Putamen (tissue), 1 donor: ENCODE measurements at places on chromosomes 12 and 14.

- DNase-seq = no peak
Observed at GRCh38 chr12:123237646-123238329, 4.6 kb downstream of the MTRFR start.

DNA sequence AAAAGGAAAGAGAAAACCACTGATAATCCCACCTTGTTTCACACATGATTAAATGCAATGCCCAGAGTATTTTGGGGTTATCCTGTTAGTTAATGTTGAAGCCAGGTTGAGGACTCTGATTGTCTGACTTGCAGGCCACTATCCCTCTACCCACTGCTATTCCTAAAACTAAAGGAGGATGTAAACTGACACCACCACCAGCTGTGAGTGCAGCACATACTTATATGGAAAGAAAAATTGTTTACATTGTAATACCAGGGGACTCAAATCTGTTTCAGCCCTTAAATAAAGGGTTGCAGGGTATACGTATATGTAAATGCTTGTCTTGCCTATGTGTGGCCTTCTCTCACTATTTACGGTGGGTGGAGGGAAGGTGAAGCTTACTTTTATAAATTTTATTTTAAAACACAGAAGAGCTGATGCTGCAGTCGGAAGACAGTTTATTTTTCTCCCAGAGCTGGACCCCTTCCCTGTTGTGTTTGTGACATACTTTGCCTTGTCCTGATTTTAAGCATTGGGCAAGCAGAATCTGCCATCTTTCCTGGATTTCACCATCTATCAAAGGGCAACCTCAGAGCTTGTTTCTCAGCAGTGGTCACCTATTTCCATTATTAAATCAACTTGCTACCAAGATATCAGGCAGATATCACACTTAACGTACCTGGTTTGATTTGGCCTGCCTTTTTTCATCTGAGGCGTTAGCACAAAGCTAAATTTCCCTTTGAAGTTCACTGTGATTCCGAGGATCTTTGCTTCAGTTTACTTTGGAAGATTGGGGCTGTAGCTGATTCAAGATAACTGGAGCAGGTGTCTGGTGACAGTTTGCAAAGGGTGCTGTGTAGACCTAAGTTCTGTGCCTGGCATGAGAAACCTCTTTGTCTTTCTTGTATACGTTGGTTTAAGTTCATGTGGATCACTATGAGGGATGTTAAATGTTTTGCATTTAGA is 25.2 kb downstream of the DAAM1 start:
- DNase-seq = no peak

- no peak for DNase-seq
Observed at GRCh38 chr12:74918291-74918690, 291.3 kb downstream of the KCNC2 start.

GRCh38 chr14:99441157-99441870 is 39.3 kb downstream of the SETD3 start:
- DNase-seq = no peak

GRCh38 chr14:83271663-83272062 is 1738.0 kb upstream of the SEL1L start:
- no peak for DNase-seq

GRCh38 chr14:94601884-94602391 is 10.3 kb upstream of the SERPINA3 start:
- peak; percentile 8 for DNase-seq

DNA sequence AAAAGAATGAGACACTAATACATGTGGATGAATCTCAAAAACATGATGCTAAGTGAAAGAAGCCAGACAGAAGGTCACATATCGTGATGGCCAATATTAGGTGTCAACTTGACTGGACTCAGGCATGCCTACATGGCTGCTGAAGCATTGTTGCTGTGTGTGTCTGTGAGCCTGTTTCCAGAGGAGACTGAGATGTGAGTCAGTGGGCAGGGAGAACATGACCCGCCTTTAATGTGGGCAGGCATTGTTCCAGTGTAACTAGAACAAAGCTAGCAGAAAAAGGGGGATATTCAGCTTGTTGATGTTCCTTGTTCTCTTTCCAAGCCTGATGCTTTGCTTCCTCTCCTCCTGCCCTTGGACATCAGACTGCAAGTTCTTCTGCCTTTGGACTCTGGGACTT is 47.6 kb downstream of the DCAF5 start:
- DNase-seq = no peak

DNA sequence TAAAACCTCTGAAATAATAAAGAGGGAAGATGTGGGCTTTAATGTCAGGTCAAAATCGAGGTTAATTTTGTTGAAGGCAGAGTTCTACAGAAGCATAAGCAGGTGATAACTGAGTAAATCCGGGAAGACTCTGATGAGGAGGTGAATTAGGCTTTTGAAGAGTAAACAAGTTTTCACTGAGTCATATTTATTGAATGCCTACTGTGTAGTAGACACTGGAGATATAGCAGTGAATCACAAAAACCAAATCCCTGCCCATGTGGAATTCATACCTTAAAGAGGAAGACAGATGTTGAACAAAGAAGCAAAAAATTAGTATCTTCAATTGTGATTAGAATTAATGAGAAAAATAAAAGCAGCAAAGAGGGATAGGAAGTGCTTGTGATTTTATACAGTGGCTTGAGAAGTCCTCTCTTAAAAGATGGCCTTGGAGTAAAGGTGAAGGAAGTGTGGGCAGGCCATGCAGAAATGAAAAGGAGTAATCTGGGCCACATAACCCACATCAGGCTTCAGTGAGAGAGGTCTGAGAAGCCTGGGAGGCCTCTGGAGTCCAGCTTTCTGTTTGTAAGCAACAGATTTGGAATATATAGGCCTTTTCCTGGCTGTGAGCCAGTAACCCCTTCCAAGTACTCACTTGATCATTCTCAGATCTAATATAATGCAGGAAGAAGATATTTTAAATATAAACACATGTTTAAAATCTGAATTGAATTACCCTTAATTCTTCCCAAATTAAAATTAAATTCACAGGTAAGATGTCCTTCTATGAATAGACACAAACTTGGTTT is 46.7 kb downstream of the BHLHE41 start:
- no peak for DNase-seq

GRCh38 chr12:50828886-50829285 is 13.8 kb upstream of the TMPRSS12 start:
- no peak for DNase-seq

GRCh38 chr12:32558903-32559302 is 120.2 kb upstream of the DNM1L start:
- DNase-seq = no peak

DNA sequence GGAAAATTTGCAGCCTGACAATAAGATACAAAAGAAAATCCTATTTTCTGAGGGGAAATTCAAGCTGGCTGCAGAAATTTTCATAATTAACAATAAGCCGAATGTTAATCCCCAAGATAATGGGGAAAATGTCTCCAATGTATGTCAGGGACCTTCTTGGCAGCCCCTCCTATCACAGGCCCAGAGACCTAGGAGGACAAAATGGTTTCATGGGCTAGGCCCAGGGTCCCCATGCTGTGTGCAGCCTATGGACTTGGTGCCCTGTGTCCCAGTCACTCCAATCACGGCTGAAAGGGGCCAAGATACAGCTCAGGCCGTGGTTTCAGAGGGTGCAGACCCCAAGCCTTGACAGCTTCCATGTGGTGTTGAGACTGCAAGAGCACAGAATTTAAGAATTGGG is 11.2 kb downstream of the C12orf50 start:
- DNase-seq = no peak

DNA sequence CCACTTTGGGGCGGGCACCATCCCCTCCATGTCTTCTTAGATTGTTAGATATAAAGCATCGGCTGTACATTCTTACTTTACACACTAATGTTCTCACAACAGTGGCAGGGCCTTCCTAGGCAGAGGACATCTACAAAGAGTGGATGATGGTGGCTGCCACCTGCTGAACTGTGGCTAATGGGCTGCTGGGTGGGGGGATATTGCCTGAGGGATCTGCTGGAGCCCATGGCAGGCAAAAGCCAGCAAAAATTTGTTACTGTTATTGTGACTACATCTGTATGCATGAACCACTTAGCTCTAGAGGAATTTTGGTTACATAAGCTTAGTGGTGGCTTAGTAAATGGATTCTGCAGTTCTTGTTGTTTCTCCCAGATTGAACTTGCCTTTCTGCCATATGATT is 52.6 kb downstream of the DIP2B start:
- DNase-seq = no peak

GRCh38 chr14:99744873-99745224 is 48.4 kb upstream of the EML1 start:
- no peak for DNase-seq

DNA sequence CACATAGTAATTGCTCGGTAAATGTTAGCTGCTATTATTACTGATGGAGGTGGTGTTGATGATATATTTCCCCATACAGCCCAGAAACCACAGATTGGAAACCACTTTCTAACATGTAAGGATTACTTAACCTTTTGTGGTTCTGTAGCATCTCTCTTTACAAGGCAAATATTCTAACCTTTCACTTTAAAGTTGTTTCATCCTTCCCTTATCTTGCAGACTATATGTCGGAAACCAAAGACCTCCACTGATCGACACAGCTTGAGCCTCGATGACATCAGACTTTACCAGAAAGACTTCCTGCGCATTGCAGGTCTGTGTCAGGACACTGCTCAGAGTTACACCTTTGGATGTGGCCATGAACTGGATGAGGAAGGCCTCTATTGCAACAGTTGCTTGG is 75.8 kb downstream of the FRMD6 start:
- no peak for DNase-seq

DNA sequence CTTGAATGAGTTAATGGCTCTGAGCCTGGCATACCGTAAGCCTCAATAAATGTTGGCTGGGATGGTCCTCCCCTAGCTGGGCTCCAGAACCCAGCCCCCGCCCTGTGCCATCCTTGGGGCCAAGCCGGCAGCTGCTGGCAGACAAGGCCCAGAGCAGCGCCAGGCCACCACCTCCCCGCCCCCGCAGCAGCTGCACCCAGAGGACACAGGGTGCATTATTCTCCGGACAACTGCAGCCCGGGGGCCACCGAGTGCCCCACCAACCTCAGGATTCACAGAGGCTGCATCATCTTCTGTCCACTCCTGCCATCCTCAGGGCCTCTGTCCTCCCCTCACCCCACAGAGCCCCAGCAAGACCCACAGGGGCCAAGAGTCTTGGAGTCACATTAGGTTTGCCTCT is 92.7 kb downstream of the NCOR2 start:
- DNase-seq = peak; percentile 96

GRCh38 chr12:74483057-74483456 is 54.6 kb upstream of the ATXN7L3B start:
- DNase-seq = no peak

DNA sequence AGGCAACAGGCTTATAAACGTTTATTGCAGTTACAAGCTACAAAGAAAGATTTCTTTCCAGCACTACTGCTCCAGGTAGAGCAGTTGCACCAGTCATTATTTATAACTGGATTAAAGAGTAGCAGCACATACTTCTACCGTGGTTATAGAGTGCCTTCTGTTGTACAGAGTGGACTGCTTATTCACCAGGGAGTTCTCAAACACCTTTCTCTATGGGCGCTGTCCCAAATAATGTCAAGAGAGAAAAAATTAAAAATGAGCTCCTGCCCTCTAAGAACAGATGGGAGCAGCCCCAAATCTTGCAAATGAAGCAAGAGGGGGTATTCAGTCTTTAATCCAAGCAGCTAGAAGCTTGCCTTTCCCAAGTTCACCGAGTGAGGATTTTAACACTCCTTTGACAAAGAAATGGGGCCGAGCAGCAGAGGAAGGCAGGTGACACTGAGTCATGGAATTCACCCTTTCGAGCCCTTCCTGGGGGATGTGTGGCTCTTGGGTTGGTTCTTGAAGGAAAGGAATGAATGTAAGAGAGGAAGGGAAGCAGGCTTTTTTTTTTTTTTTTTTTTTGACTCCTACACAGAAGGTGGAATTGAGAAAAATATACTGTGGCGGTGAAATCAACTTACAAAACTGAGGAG is 181.2 kb downstream of the PRKCH start:
- DNase-seq = no peak

DNA sequence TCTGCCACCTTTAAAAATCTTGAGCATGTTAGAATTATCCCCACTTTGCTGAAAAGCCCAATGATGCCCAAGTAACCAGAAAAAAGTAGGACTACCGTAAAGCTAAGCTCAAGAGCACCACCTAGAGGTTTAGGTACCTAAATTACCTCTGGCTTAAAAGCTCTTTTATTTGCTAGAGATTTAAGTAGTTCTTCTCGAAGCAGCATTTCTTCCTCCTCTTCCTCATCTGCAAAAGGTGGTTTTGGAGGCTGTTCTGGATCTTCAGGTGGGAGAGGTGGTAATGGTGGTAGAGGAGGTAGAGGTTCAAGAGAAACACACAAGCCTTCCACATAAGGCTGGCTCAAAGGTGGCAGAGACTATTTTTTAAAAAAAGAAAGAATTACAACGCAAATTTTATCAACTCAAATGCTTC is 26.9 kb downstream of the ZFC3H1 start:
- DNase-seq = peak; percentile 60

GRCh38 chr14:33676135-33676566 is 274.7 kb downstream of the EGLN3 start:
- DNase-seq = peak; percentile 56

- DNase-seq = no peak
Observed at GRCh38 chr12:54662026-54662425, 13.9 kb upstream of the DCD start.

DNA sequence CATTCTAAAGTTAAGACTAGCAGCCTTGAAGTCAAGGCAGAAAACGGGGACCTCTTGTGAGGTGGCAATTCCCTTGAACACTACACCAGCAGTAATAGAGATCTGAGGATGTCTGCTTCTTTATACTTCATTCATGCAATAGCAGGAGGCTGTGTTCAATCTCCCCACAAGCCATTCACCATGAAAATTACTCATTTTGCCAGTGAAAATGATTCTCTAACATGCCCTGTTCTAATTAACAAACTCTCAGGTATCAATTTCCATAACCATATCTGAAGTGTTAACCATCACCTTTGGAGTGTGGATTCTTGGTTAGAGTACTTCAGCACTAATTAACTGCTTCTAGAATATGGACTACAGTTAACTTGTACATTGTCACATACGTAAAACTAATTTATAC is 3.4 kb upstream of the GLIPR1 start:
- DNase-seq = no peak

- DNase-seq = no peak
Observed at GRCh38 chr14:50353126-50353525, 41.0 kb downstream of the DMAC2L start.

GRCh38 chr14:104130974-104131651 is 7.3 kb upstream of the KIF26A start:
- DNase-seq = peak; percentile 39

DNA sequence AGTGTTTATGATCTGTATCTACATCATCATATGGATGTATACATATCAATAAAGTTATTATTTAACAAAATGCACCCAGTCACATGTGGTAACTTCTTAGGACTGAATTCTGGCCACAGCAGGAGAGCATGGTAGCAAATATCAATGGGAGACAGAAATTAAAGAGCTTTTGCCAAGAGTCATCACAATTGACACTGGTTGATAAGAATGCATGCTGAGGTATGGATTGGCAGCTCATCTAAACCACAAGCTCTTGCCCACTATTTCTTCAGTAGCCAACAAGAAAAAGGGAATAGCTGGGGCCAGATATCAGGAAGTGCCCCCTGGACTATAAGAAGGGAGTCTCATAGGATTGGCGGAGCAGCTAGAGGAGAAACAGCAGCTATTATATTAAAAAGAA is 9.4 kb upstream of the PTGR2 start:
- DNase-seq = no peak

GRCh38 chr14:103880348-103881267 is 33.2 kb upstream of the PPP1R13B start:
- DNase-seq = no peak
